Liver (tissue), 10 donors: ENCODE measurements at places on chromosomes 4 and X.

GRCh38 chr4:174222266-174222872 is 61.1 kb downstream of the FBXO8 start:
- H3K4me1 ChIP-seq: peaks cover 12% of the 10 kb centered on the region
- no peak overlapping the region for H3K4me3 ChIP-seq
- peaks cover 13% of the 10 kb centered on the region for H3K27me3 ChIP-seq
- no peak overlapping the region for H3K27ac ChIP-seq
- H3K36me3 ChIP-seq: no peaks in the 10 kb centered on the region

DNA sequence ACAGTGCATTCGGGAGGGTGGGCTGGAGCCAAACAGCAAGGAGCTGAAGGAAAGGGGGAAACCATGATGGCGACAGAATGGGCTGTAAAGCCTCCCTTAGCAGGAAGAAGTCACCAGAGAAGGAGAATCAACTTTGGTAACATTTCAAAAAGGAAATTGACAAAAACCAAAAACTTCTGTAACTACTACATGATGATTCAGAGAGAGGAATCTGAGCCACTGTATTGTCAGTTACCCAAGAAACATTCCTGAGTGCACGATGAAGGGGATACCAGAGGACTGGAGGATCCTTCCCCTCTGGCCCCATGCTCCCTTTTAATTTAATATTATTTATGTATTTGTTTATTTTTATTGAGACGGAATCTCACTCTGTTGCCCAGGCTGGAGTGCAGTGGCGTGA is 26.3 kb downstream of the PDHA1 start:
- H3K36me3 ChIP-seq: no peaks in the 10 kb centered on the region
- H3K4me3 ChIP-seq: no peak overlapping the region
- no peak for DNase-seq
- no peaks in the 10 kb centered on the region for H3K4me1 ChIP-seq
- H3K27ac ChIP-seq: no peak overlapping the region

DNA sequence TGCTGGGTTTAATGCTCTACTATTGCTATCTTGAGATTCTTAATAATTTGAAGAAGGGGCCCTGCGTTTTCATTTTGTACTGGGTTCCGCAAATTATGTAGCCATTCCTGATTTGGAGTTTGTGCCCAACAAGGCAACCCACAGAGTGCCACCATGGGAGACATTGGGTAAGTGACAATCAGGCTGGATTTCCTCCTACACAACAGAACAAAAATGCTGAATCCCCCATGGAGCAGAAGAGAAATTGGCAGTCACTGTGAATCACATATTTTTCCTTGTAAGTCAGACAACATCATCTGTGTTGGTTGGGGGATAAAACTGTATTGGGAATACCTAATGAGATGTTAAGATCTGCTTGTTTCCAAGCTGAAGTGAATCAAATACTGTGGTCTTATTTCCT is 80.9 kb downstream of the CNGA2 start:
- no peak for DNase-seq
- no peak overlapping the region for H3K27ac ChIP-seq
- no peaks in the 10 kb centered on the region for H3K36me3 ChIP-seq
- H3K4me1 ChIP-seq: no peaks in the 10 kb centered on the region
- no peaks in the 10 kb centered on the region for H3K27me3 ChIP-seq

GRCh38 chrX:103215425-103215991 is 600 bp downstream of the BEX4 start:
- peak; percentile 63 for DNase-seq
- H3K27ac ChIP-seq: peak overlapping the region; percentile 36
- no peaks in the 10 kb centered on the region for H3K27me3 ChIP-seq
- no peaks in the 10 kb centered on the region for H3K4me1 ChIP-seq
- no peaks in the 10 kb centered on the region for H3K36me3 ChIP-seq

DNA sequence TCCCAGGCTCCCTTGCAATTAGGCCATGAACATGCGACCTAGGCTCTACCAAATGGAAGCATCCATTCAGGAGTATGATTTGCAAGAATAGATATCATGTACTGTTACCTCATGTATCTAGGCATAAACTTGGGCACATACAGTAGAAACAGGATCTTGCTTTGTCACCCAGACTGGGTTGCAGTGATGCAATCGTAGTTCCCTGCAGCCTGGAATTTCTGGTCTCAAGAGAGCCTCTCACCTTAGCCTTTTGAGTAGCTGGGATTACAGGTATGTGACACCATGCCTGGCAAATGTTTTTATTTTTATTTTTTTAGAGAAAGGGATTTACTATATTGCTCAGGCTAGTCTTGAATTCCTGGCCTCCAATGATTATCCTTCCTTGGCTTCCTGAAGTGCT is 994.2 kb downstream of the ADGRL3 start:
- no peak overlapping the region for H3K4me3 ChIP-seq
- DNase-seq: no peak
- no peaks in the 10 kb centered on the region for H3K27me3 ChIP-seq
- no peaks in the 10 kb centered on the region for H3K4me1 ChIP-seq
- no peak overlapping the region for H3K27ac ChIP-seq
- no peaks in the 10 kb centered on the region for H3K36me3 ChIP-seq

DNA sequence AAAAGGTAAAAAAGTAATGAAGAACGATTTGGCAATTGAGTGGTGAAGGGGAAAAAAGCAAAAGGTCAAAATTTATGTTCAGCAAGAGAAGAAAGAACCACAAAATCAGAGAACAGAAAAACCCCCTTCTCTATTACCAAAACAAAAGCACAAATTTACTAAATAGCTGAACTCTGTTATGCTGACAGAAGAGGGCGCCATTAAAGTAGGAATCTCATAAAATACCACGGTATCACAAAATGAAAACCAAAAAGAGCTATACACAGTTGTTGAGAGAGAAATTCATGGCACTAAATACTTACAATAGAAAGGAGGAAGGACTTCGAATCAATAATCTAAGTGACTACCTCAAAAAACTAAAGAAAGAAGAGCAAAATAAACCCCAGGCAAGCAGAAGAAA is 69.6 kb upstream of the CXorf66 start:
- no peak overlapping the region for H3K27ac ChIP-seq
- no peaks in the 10 kb centered on the region for H3K27me3 ChIP-seq
- no peak for DNase-seq
- no peak overlapping the region for H3K4me3 ChIP-seq
- no peaks in the 10 kb centered on the region for H3K4me1 ChIP-seq

GRCh38 chrX:68953331-68953730 is 124.5 kb downstream of the EFNB1 start:
- H3K4me3 ChIP-seq: no peak overlapping the region
- H3K4me1 ChIP-seq: no peaks in the 10 kb centered on the region
- H3K27me3 ChIP-seq: no peaks in the 10 kb centered on the region
- no peaks in the 10 kb centered on the region for H3K36me3 ChIP-seq
- no peak overlapping the region for H3K27ac ChIP-seq

GRCh38 chr4:119337010-119337409 is 15.1 kb upstream of the FABP2 start:
- no peak for DNase-seq
- no peak overlapping the region for H3K4me3 ChIP-seq
- no peaks in the 10 kb centered on the region for H3K27me3 ChIP-seq
- no peaks in the 10 kb centered on the region for H3K4me1 ChIP-seq
- H3K27ac ChIP-seq: no peak overlapping the region
- no peaks in the 10 kb centered on the region for H3K36me3 ChIP-seq

DNA sequence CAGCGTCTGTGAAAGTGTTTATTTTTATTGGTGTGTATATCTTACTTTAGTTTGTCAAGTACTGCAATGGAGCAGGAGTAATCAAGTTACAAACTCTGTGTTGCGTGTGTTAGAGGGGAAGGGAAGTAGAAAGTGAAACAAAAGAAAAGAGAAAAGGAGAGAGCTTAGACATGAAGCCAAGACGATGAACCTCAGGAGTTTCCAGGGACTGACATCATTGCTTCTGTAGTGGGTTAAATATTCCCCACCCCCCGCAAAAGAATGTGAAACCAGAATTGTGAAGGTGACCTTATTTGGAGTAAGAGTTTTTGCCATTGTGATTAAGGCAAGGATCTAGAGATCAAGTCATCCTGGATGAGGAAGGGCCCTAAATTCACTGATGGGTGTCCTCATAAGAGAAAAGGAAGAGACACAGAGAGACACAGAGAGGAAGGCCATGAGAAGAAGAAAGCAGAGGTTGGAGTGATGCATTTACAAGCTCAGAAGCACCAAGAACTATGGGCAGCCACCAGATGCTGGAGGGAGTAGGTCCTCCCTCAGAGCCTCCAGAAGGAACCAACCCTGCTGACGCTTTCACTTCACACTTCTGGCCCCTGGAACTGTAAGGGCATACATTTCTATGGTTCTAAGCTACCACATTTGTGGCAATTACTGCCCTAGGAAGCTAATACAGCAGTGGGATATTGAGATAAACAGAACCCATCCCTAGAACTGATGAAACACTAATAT is 173.6 kb upstream of the SFRP2 start:
- H3K36me3 ChIP-seq: no peaks in the 10 kb centered on the region
- H3K27ac ChIP-seq: no peak overlapping the region
- H3K4me3 ChIP-seq: no peak overlapping the region
- DNase-seq: no peak

DNA sequence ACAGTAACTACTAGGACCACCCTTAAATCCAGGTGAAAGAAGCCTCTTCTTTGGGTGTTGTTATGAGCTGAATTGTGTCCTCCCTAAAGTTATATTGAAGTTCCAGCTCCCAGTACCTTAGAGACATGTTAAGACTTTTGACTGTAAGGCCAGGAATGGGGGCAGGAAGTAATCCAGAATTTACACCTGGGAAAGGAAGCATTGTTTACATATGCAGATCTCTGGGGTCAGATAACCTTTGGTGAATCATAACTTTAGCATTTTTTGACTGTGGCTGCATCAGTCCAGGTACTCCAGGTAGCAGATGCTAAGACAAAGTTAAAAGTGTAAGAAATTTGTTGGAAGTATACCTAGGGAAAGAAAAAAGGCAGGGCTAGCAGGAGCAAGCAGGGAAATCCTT is 104.9 kb upstream of the CENPE start:
- H3K4me3 ChIP-seq: no peak overlapping the region
- no peaks in the 10 kb centered on the region for H3K27me3 ChIP-seq
- no peaks in the 10 kb centered on the region for H3K4me1 ChIP-seq
- no peak overlapping the region for H3K27ac ChIP-seq
- no peak for DNase-seq

GRCh38 chr4:3465698-3466671 is 2.9 kb downstream of the DOK7 start:
- H3K4me1 ChIP-seq: peaks cover 12% of the 10 kb centered on the region
- no peaks in the 10 kb centered on the region for H3K36me3 ChIP-seq
- no peak overlapping the region for H3K27ac ChIP-seq

- no peaks in the 10 kb centered on the region for H3K36me3 ChIP-seq
- no peak for DNase-seq
- H3K27me3 ChIP-seq: no peaks in the 10 kb centered on the region
- H3K4me3 ChIP-seq: no peak overlapping the region
Measured at GRCh38 chr4:25978327-25978726, 64.3 kb downstream of the SMIM20 start.

GRCh38 chrX:37717708-37718107 is 32.1 kb downstream of the XK start:
- no peaks in the 10 kb centered on the region for H3K36me3 ChIP-seq
- peaks cover 3% of the 10 kb centered on the region for H3K27me3 ChIP-seq
- no peak for DNase-seq
- H3K4me1 ChIP-seq: no peaks in the 10 kb centered on the region

DNA sequence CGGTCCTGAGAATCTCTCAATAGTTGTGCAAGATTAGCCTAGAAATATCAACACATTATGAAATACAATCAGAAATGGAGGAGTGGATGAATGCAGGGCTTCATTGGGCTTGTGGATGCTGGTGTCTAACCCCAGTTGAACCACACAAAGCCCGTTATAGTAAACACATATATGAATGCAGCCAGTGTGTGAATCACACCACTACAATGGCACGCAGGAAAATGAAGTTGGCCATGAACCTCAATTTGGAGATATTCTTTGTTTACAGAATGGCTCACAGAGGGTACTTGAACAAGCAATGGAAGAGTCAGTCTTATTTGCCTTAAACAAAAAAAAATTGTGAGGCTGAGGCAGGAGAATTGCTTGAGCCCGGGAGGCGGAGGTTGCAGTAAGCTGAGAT is 57.8 kb downstream of the SOD3 start:
- H3K27me3 ChIP-seq: no peaks in the 10 kb centered on the region
- H3K4me1 ChIP-seq: no peaks in the 10 kb centered on the region
- peaks cover 3% of the 10 kb centered on the region for H3K36me3 ChIP-seq
- H3K27ac ChIP-seq: no peak overlapping the region
- no peak overlapping the region for H3K4me3 ChIP-seq

GRCh38 chr4:6280365-6280996 is 10.8 kb downstream of the WFS1 start:
- no peak overlapping the region for H3K4me3 ChIP-seq
- DNase-seq: no peak
- H3K36me3 ChIP-seq: no peaks in the 10 kb centered on the region
- H3K27me3 ChIP-seq: no peaks in the 10 kb centered on the region
- H3K27ac ChIP-seq: no peak overlapping the region

DNA sequence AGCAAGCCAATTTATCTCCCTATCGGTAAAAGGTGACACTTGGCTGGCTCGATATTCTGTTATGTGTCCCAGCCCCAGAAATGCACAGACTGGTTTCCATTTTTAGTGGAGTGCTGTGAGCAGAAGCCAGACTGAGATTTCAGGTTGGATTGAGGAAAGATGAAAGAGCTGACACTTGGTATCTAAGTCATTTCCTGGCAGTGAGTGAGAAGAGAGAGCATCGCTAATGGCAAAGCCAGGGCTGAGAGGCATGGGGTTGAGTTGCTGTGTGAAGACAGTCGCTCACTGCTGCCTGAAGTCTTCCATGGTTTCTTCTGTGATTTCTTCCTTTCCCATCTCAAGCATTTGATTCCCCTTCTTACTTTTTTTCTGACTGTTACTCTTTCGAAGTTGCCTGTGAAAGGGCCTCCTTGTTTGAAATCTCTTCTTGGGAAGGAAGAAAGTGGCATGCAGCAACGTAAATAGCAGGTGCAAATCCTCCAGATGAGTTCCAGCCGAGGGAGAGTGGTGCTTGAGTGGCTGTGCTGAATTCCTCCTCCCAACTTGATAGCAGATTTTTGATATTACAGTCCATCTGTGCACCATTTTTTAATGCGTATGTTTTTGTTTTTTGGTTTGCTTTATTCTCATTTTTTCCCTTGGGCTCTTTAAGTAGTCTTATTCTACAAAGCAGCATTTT is 109.2 kb upstream of the LIMCH1 start:
- no peaks in the 10 kb centered on the region for H3K27me3 ChIP-seq
- H3K36me3 ChIP-seq: no peaks in the 10 kb centered on the region
- H3K4me1 ChIP-seq: peaks cover 3% of the 10 kb centered on the region
- H3K27ac ChIP-seq: no peak overlapping the region
- H3K4me3 ChIP-seq: no peak overlapping the region

GRCh38 chr4:72743078-72743477 is 174.1 kb upstream of the ADAMTS3 start:
- no peaks in the 10 kb centered on the region for H3K4me1 ChIP-seq
- H3K36me3 ChIP-seq: no peaks in the 10 kb centered on the region
- H3K27ac ChIP-seq: no peak overlapping the region
- no peak for DNase-seq
- no peak overlapping the region for H3K4me3 ChIP-seq
- H3K27me3 ChIP-seq: no peaks in the 10 kb centered on the region
